ENCODE measurements at places on chromosomes 1 and 21.

GRCh38 chr1:231487019-231487418, 41.5 kb upstream of the TSNAX start:
- DNase-seq, result no peak

- no peak for DNase-seq
These were observed 31.4 kb downstream of the DDR2 start for GRCh38 chr1:162663589-162664106.

GRCh38 chr1:233599542-233600073, 14.3 kb upstream of the KCNK1 start:
- DNase-seq, result no peak

DNA sequence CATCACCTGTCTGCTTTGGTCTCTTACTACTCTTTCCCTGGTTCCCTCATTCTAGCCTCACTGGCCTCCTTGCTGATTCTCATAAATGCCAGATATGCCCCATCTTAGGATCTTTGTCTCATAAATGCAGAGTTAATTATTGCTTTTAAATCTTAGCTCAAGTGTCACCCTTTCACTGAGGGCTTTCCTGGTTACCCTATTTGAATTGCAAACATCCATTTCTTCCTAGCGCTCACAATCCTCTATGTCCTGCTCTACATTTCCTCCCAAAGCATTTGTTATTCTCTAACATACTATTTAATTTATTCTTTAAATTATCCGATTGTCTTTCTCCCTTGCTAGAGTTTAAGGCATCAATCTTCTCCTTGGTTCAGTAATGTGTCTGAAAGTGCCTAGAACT, 296.5 kb upstream of the ADGRL4 start:
- DNase-seq, result no peak

- no peak for DNase-seq
These were observed 94.6 kb upstream of the CASZ1 start for GRCh38 chr1:10891091-10891490.

GRCh38 chr1:51524817-51525216, 5.8 kb upstream of the EPS15 start:
- DNase-seq, result no peak

- no peak for DNase-seq
These were observed 111.0 kb downstream of the EDEM3 start for GRCh38 chr1:184643661-184644060.

GRCh38 chr1:168330285-168330684, 49.6 kb downstream of the TBX19 start:
- no peak for DNase-seq

DNA sequence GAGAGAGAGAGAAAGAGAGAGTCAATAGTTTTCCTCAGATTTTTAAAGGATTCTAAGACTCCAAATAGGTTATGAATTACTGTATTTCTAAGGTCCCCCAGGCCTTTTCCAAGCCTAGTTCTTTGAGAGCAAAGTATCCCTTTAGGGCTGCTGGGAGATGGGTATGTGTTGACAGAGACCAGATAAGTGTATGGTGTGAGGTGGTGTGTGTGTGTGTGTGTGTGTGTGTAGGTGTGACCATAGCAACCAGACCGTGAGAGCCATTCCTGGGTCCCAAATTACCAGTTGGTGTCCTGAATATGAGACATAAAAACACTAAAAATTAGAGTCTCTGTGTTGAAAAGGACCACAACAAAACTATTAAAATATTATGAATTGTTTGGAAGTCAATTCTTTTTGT, 41.7 kb upstream of the DNAJC6 start:
- no peak for DNase-seq

GRCh38 chr1:248714248-248714647, 11.7 kb upstream of the OR14I1 start:
- no peak for DNase-seq

GRCh38 chr1:119544165-119544762, 37.3 kb downstream of the HSD3B1 start:
- no peak for DNase-seq

Measured in activated naive CD8-positive, alpha-beta T cell treated with anti-CD3 and anti-CD28 coated beads, Interleukin-2, amount 50 U/mL, for 16 hours (primary cell).